SK-MEL-5 (cell line): ENCODE measurements at places on chromosomes 12 and 14. TPM values are rescaled to one million over a fixed set of nuclear protein-coding genes. Genes with fewer than 3 reads are reported as not detected.

ACOT6 gene
- total RNA-seq: 0.18 TPM in 1 of 2 replicates, not detected in the other

OLR1 gene
- total RNA-seq: not detected in 2 replicates

ALDH1L2 gene
- 4.2 and 4.4 TPM in 2 replicates for total RNA-seq

PFKM gene
- 113 and 116 TPM in 2 replicates for total RNA-seq

CATSPERB gene
- total RNA-seq: not detected in 2 replicates

BHLHE41 gene
- total RNA-seq: 9.5 and 17.7 TPM in 2 replicates
